ENCODE measurements at places on chromosomes 11 and 22. TPM values are rescaled to one million over a fixed set of nuclear protein-coding genes. Genes with fewer than 3 reads are reported as not detected.

GRCh38 chr11:128720522-128720985 is 26.7 kb downstream of the FLI1 start:
- peak; percentile 55 for DNase-seq

- no peak for DNase-seq
These were observed 98.5 kb downstream of the CTTN start for GRCh38 chr11:70496591-70497535.

DNA sequence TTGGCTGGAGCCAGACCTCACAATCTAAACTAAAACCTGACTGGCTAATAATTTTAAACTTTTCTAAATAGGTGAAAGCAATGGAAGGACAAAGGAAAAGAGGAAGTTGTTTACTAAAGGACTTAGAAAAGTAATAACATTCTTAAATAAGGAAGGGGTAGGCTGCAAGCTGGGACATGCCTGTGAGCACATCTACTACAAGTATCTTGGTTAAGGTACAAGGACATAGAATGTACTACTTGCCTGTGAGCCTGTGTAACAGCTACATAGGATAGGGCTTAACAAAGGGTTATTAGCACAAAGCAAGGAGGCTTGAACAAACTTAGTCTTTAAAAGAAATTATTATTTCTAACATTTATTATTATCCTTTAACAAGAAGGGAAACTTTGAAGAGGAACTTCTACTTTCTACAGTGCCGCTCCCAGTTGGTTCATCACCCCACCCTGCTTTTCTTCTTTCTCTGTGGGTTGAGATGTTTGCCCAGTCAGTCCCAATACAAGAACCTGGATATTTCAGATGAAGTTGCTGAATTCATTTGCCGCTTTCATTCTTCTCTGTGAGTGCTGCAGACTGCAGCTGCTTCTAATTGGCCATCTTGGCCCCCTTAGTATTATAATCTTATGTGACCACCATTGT is 87.5 kb downstream of the PRMT3 start:
- DNase-seq, result no peak

DNA sequence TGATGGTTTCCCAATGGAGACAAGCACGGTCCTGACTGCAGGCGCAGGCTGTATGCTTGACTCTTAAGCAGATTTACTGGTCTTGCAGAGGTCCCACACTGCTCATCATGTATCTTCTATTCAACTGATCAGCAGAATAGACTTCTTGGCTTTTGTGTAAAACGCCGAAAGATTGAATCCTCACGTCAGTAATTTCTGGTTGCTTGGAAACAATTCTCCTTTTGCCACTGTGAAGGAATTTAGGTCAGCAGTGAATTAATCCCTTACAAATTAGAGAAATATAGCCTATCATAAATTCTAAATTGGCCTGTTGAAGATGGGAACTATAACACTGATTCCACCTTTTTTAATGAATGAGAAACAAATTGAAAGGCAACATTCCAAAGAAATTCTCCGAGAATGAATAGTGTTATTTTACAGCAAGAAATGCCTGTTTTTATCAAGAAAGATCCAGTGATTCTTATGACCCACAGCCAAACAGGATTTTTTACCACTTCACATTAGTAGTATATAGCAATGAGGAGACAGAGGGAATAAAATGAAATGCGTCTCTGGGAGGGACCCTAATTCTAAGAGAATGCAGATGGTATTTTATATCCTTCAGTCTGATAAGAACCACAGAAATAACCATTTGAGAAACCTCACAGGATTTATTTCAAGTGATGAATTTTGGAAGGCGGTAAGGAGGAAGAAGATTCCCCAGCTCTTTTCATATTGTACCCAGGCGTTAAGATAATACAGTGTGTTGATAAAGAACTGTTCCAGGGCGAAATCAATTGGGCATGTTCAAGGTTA is 362.5 kb downstream of the RAB38 start:
- DNase-seq, result no peak

GRCh38 chr11:46918083-46918787 is at the start of gene LRP4:
LRP4 (minus strand) TSS chr11:46918550; CDS start chr11:46918379, 171 bp downstream.
- peak; percentile 82 for DNase-seq

DNA sequence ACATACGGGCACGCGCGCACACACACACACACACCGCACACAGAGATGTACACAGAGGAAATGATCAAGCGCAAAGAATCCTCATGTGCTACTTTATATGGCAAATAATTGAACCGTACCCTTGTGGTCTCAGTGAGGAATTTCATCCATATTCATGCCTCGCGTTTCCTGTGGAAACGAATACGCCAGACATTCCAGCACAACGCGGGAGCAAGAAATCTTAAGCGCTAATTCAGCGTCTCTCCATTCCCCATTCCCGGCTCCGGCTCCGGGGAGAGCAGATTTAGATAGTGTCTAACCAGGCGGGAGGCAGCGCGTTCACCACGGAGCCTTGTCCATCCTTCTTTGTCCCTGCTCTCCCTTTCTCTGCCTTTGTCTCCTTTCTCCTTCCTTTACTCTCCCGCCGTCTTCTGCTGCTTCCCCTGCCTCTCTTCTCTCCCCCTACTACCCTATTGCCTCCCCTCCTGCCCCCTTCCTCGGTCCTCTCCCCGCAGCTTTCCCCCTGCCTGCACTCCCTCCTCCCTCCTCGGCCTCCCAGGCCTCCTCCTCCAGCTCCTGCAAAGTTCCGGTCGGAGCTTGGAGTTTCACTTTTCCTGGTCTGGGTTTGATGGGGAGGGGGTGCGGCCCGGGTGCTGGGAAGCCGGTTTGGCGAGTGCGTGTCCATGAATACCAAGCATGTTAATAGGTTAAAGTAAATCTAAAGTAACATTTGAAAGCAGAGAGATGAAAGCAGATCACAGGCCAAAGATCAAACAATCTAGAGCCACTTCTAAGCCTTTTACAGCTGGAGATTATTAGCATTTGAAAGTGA is 579.3 kb downstream of the BUD13 start:
- DNase-seq, result no peak

DNA sequence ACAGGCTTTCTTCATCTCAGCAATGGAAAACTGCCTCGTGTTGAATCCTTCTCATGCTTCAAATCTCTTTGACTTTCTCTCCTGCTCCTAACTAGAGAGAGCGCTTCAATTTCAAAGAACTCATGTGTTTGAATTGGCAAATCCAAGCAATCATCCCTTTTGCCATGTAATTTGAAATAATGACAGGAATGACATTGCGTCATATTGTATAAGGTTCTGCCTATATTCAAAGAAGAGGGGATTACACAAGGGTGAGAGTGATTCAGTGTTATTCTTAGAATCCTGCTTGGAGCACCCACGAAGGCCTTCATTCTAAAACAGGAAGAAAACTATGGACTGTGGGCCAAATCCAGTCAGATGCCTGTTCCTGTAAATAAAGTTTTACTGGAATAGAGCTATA is 720.6 kb downstream of the JRKL start:
- DNase-seq, result no peak

The SCO2 gene
- total RNA-seq, result not detected

The SLC5A12 gene
- 1.4 TPM for total RNA-seq

The OR9G4 gene
- not detected for total RNA-seq

The CD3D gene
- total RNA-seq, result not detected
